Stimulated activated CD4-positive, alpha-beta T cell treated with anti-CD3 and anti-CD28 coated beads, Interleukin-1b, Interleukin-23, amount 100 ng/mL, for 24 hours (primary cell): ENCODE measurements at places on chromosomes 3 and 15.

DNA sequence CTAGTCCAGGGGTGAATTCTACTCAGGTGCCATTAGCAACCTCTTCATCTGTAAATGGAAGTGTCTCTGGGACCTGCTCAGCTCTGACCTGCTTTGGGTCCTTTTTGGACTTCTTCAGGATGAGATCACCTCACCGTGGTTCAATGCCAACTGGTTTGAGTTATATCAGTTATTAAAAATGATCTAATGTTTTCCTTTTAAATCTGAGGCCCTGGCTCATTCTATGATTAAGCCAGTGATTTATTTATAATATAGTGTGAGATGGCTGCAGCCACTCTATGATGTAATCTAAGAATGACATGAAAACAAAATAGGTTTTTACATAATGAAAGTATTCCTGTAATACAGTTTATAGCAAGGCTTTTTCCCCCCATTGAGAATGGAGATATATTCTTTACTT lies 79.4 kb downstream of the LPP start:
- DNase-seq: no peak

GRCh38 chr3:27796365-27796875 lies 74.3 kb upstream of the EOMES start:
- DNase-seq: no peak

GRCh38 chr3:36433511-36433910 lies 53.2 kb downstream of the STAC start:
- DNase-seq: no peak

DNA sequence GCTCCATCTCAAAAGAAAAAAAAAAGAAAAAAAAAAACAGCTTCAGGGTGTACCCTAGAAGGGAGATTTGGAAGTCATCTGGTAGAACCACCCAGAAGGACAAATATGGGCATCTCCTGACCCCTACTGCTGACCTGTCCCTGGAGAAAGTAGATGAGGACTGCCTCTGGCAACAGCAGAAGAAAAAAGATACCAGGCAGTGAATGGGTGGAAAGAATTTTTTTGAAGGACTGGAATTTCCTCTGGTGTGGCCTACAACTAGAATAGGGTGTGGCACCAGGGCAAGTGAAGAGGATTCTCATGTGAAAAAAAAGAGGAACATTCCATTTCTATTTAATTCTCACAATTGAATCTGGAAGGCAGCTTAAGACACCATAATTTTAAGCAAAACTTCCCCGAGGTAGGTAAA lies 3.1 kb downstream of the ANXA2 start:
- no peak for DNase-seq

DNA sequence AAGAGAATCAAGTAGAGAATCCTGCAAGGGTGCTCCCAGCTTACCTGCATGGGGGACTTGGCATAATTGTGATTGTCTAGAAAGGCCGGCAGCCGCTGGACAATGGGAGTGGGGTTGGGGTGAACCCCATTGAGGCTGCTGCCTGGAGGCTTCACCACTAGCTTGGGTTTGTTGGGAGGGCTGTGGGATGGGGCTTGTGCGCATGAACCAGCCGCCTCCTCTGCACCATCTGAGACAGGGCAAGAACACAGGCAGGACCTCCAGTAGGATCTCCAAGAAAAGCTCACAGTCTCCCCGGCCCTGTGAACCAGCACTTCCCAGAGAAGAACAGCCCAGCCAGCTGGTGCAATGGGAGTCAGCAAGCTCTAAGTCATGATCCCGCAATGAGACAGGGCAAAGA lies 39.8 kb downstream of the SEMA3G start:
- no peak for DNase-seq

GRCh38 chr3:55884066-55884465 lies 397.0 kb upstream of the WNT5A start:
- DNase-seq: no peak

DNA sequence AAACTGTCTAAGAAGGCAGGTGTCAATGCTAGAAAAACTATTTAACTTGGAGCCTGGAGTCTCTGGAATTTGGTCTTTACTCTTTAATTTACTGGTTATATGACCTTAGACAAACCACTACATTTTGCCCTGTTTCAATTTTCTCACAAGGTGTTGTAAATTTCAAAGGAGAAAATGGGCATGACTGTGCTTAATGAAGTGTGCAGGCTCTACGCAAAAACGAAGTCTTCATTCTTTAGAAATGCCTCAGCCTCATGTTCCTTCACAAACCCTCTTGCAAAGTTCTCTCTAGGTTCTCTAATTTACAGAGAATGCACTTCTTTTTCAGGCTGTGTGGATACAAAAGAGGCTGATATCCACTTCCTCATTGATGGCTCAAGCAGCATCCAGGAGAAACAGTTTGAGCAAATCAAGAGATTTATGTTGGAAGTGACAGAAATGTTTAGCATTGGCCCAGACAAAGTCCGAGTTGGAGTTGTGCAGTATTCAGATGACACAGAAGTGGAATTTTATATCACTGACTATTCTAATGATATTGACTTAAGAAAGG lies 39.1 kb downstream of the COL6A5 start:
- DNase-seq: no peak
